ENCODE measurements at places on chromosomes 16 and 17. TPM values are rescaled to one million over a fixed set of nuclear protein-coding genes. Genes with fewer than 3 reads are reported as not detected.

DNA sequence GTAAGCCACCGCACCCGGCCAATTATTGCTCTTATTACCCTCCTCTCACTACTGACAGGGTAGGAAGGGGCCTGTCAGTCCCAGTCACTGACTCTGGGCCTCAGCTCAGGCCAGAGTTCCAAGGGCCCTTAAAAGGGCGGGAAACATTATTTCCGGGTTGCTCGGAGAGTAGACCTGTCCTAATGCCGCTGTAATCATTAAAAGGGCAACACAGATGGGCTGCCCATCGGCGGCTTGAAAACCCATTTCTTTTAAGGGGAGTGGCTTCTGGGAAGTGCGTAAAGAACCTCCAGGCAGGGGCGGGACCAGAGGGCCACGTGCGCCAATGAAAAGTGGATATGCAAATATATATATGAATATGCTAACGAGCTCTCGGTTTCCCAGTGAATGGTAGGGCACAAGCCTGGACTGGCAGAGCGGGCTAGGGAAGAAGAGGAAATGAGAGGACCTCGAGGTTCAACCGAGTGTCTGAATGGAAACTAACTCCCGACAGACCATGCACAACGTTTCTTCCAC is 26.6 kb downstream of the PIPOX start:
- no peak overlapping the region for H3K4me3 ChIP-seq
- H3K36me3 ChIP-seq = no peaks in the 10 kb centered on the region
- peak; percentile 61 for DNase-seq
- peaks cover 12% of the 10 kb centered on the region for H3K27me3 ChIP-seq

GRCh38 chr17:65115839-65116238 is 21.3 kb upstream of the RGS9 start:
- peaks cover 5% of the 10 kb centered on the region for H3K27me3 ChIP-seq
- no peak overlapping the region for H3K4me3 ChIP-seq
- H3K4me1 ChIP-seq = peaks cover 3% of the 10 kb centered on the region
- no peaks in the 10 kb centered on the region for H3K36me3 ChIP-seq
- H3K27ac ChIP-seq = peak overlapping the region; percentile 42

DNA sequence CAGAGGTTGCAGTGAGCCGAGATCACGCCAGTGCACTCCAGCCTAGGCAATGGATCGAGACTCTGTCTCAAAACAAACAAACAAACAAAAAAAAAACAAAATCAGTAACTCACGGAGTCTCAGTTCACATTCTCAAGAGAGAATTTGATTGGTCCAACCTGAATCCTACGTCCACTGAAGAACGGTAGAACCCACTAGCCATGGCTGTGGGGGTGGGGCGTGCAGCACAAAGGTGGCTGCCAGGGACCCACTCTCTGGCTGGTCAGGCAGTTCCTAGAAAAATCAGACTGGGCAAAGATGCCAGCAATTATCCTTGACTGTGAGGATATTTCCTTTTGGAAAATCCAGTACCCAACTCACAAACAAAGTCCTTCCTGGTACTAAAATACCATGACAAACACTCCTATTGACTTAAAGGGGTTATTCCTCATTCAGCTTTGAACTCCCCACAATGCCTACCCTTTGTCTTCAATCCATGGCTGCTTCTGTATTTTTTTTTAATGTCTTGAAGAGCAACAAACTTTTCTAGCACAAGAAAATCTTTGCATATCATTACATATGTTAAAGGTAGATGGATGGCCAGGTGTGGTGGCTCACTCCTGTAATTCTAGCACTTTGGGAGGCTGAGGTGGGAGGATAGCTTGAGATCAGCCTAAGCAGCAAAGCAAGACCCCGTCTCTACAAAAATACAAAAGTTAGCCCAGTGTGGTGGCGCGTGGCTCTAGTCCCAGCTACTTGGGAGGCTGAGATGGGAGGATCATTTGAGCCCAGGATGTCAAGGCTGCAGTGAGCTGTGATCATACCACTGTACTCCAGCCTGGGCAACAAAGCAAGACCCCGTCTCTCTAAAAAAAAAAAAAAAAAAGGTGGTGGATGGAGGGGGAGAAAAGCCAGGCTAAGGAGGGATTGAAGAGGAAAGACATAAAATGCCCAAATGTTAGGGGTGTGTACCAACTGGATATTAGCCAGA is 3.8 kb upstream of the POLR3E start:
- no peak overlapping the region for H3K4me3 ChIP-seq
- peaks cover 17% of the 10 kb centered on the region for H3K4me1 ChIP-seq
- DNase-seq = no peak

DNA sequence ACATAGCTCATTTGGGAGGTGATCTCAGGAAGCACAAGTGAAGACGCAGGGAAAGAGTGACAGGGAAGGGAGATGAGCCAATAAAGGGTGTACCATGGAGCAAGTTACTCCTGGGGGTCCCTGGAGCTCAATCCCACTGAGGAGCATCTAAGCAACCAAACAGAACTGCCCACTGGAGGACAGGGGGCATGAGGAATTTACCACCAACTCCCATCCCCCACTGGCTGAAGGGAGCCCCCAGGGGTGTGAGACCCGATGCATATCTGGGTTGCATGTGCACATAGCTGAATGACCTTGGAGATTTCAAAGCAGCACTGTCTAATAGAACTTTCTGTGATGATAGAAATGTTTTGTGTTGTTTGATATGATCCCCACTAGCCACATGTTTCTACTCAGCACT is 29.6 kb downstream of the C16orf82 start:
- no peak for DNase-seq
- H3K4me1 ChIP-seq = no peaks in the 10 kb centered on the region
- H3K36me3 ChIP-seq = no peaks in the 10 kb centered on the region
- peaks cover 7% of the 10 kb centered on the region for H3K27me3 ChIP-seq

GRCh38 chr17:81888105-81888987 is 3.0 kb downstream of the ALYREF start:
- H3K4me3 ChIP-seq = peak overlapping the region; percentile 88
- H3K4me1 ChIP-seq = peaks cover 11% of the 10 kb centered on the region
- no peaks in the 10 kb centered on the region for H3K27me3 ChIP-seq
- no peak for DNase-seq
- peaks cover 54% of the 10 kb centered on the region for H3K36me3 ChIP-seq

DNA sequence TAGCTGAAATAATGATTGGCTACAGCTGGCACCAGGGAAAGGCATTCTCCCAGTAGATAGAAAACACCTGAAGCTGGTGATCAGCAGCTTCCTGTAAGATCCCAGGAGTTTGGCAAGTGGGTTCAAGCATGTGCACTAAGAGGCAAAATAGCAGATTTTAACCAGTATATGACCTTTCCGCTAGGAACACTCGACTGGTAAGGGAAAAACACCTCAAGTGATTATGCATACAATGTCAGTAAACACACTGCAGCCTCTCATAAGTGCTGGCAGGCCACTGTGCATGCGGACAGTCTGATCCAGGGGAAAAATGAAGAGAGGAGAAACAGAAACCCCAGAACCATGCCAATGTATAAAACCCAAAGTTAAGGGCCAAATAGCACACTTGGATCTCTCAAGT is 49.0 kb upstream of the HLF start:
- no peak for DNase-seq
- no peaks in the 10 kb centered on the region for H3K4me1 ChIP-seq
- H3K27ac ChIP-seq = no peak overlapping the region
- H3K36me3 ChIP-seq = peaks cover 4% of the 10 kb centered on the region
- H3K27me3 ChIP-seq = 0 out of 2 replicates have a peak, but pooled peaks cover 3% of the 10 kb centered on the region

GRCh38 chr17:14818469-14818868 is 446.7 kb downstream of the PMP22 start:
- no peaks in the 10 kb centered on the region for H3K27me3 ChIP-seq
- H3K27ac ChIP-seq = no peak overlapping the region
- no peaks in the 10 kb centered on the region for H3K36me3 ChIP-seq
- peaks cover 17% of the 10 kb centered on the region for H3K4me1 ChIP-seq
- H3K4me3 ChIP-seq = no peak overlapping the region

DNA sequence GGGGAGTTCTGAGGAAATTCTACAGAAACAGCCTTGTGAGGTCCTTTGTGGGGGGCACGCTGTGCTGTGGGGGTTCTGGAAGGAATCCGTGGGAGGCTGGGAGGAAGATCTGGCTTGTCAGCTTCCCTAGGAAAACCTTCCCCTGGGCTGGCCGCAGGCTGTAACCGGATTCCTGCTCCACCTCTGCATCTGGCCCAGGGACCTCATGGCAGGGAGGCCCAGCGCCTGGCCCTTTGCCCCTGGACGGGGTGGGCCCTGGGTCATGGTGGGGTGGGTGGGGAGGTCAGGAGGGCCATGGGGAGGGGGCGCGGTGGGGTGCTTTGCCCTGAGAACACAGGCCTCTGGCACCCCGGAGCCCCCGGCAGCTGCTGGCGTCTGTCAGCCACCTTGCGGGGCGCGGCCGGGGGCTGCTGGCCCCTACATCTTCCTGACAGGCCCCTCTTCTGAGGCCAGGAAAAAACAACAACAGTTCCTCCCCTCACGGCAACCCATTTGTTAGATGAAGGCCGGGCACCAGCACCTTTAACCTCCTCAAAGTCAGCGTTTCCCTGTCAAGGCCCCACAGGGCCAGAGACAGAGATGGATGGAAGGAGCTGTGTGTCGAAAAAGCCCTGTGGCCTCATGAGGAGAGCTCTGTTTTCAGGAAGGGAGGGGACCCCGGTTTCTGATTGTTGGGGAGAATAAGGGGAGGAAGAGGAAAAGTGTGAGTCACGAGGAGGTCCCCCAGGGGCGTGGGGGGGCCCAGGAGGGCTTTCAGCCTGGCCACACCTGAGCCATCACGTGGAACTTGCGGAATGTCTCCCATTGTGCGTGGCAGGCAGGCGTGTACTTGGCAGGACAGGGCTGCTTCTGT is 3.6 kb upstream of the MEOX1 start:
- peak; percentile 47 for DNase-seq
- H3K27me3 ChIP-seq = no peaks in the 10 kb centered on the region
- H3K4me3 ChIP-seq = no peak overlapping the region
- peaks cover 34% of the 10 kb centered on the region for H3K4me1 ChIP-seq
- H3K36me3 ChIP-seq = no peaks in the 10 kb centered on the region

DNA sequence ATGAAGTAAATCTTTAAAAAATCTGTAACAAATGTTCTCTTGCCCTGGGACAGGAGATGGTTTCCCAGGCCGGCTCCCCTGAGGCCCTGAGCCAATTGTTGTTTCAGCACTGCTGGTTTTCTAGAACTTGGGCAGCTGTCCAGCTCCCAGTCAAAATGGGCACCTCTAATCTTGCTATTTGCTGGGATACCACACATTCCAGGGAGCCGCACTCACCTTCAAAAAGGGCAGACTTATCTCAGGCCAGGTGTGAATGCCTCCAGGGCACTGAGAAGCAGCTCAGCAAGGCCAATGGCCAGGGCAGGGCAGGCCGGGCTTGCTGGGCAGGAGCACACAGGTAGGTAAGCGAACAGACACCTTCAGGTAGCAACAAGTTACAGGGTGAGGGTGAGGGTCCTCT is 24.4 kb downstream of the TRIM16 start:
- DNase-seq = no peak
- H3K36me3 ChIP-seq = peaks cover 33% of the 10 kb centered on the region
- H3K27me3 ChIP-seq = no peaks in the 10 kb centered on the region
- peaks cover 18% of the 10 kb centered on the region for H3K4me1 ChIP-seq

GRCh38 chr17:27888945-27889344 is 4.2 kb downstream of the LYRM9 start:
- H3K27ac ChIP-seq = peak overlapping the region; percentile 92
- H3K36me3 ChIP-seq = no peaks in the 10 kb centered on the region
- peak overlapping the region; percentile 8 for H3K4me3 ChIP-seq
- peak; percentile 64 for DNase-seq
- H3K27me3 ChIP-seq = peaks cover 8% of the 10 kb centered on the region

Gene FOXC2
- 0.18 TPM for total RNA-seq

Gene CA7
- total RNA-seq = 2.2 TPM

Gene TBC1D3G
- not detected for total RNA-seq

Gene MXRA7
- total RNA-seq = 53.7 TPM

Gene MEOX1
- total RNA-seq = not detected
